ENCODE measurements at places on chromosomes 4 and X. TPM values are rescaled to one million over a fixed set of nuclear protein-coding genes. Genes with fewer than 3 reads are reported as not detected.

The USP11 gene
- total RNA-seq = 39.5 TPM

The PAQR3 gene
- total RNA-seq = 5.5 TPM

The LPAR4 gene
- 21.0 TPM for total RNA-seq

The SPATA4 gene
- total RNA-seq = 0.13 TPM

The NSUN7 gene
- total RNA-seq = 0.84 TPM
